NCI-H524 treated with DMSO at 0.1 percent for 48 hours (cell line): ENCODE measurements at places on chromosomes 5 and 9.

DNA sequence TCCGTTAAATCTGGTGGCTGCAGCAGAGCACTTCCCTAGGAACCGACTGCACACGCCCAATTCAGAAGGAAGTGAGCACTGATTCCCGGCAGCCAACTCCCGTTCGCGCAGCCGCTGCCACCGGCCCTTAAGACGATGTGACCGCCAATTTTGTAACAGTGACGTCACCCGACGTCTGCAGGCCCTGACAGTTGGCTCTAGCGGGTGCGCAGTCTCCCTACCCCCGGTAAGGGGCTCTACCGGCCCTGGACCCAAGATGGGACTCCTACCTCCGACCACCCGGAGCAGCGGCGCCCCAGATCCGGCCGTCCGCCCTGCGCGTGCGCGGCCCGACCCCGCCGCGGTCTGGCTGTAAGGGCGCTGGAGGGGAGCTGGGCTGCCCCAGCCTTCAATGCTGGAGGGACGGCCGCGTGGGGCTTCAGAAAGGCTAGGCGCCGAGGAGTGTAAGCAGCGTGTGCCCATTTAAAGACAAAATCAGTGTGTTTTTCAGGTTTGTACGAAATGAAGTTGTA is 19.1 kb downstream of the DNAJA1 start:
- DNase-seq: peak; percentile 68

DNA sequence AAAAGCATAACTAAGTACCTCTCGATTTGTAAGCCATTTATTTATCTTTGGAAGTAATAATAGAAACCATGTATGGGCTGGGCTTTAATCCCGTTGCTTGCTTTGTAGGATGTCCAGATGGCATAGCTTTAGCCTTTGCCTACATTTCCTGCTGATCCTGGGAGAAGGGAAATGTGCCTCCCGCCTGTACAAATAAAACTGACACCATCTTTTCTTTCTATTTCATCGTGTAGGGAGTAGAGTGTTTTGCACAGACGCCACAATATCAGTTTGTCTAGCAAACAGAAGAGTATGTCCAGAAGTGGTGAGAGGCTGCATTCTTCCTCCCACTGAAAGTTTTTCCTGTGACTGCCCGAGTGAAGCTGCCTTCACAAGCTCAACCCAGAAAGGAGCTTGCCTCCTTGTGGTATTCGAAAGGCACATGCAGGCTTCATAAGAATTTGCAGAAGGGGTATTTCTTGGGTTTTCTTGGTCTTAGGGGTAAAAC is 24.7 kb upstream of the TJP2 start:
- peak; percentile 4 for DNase-seq

- DNase-seq: no peak
Observed at GRCh38 chr9:125323615-125324014, 62.0 kb downstream of the GAPVD1 start.

GRCh38 chr9:119160551-119160950 is 208.7 kb downstream of the BRINP1 start:
- no peak for DNase-seq

DNA sequence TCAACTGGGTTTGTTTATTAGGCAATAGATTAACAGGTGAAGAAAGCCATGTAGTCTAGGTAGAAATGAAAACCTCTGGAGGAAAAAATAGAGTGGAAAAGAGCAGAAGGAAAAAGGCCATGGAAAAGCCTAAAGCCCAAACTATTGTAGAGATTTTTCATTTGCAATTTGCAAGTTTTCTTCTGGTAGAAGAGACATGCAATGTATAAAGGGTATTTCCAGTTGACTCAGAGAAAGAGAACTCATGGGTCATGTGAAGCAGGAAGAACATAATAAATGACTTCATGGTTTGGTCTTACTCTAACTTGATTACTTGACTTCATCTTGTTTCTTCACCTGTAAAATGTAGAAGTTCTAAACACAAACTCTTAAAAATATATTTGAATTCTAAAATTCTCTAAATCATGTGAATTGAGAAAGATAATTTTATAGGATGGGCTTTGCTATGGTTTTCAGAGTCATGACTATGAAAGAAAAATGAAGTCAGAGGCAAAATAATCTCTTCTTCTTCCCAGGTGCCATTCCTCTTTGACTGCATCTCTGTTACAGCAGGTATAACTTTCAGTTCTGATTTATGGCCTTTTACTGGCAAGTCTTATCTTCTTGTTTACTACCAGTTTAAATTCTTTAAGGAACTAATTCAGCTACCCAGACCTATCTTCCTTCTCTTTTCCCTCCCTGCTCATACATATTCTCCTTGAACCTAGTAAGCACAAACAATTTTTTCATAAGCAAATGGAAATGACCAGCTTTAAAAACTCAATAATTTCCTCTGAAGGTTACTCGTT is 47.7 kb upstream of the TMC1 start:
- DNase-seq: no peak

GRCh38 chr9:34114436-34114835 is 12.1 kb downstream of the DCAF12 start:
- DNase-seq: no peak

- DNase-seq: no peak
Observed at GRCh38 chr5:39340506-39340905, 23.8 kb downstream of the C9 start.

GRCh38 chr9:109471475-109472393 is 26.4 kb downstream of the PTPN3 start:
- DNase-seq: no peak

- no peak for DNase-seq
Observed at GRCh38 chr5:157247267-157247666, 18.7 kb upstream of the CYFIP2 start.

DNA sequence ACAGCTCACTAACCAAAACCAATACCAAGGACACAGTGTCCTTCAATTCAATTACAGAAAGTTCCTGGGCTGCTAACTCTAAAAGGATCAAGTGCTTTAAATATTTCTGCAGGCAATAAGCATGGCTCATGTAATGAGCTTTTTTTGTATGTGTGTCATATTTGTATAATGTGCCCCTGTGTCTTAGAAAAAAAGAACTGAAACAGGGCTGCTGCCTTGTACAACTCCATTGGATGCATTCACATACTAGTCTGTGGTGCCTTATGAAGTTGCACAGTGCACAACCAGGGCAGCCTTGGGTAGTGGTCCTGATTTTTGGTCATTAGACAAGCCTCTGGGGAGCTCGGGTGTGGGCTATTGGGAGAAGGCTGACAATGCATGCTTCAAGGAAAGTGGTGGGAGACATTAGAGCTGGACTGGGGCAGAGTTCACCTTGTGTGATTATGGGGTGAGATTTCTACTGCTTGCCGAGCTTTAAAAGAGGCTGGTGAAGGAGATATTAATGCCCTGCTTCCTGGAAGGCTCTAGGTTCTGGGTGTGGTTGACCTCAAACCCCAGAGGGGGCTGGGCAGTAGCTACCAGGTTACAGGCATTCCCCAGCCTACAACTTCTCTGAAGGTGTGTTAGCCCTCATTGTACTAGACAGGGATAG is 3.6 kb upstream of the CPEB4 start:
- no peak for DNase-seq

DNA sequence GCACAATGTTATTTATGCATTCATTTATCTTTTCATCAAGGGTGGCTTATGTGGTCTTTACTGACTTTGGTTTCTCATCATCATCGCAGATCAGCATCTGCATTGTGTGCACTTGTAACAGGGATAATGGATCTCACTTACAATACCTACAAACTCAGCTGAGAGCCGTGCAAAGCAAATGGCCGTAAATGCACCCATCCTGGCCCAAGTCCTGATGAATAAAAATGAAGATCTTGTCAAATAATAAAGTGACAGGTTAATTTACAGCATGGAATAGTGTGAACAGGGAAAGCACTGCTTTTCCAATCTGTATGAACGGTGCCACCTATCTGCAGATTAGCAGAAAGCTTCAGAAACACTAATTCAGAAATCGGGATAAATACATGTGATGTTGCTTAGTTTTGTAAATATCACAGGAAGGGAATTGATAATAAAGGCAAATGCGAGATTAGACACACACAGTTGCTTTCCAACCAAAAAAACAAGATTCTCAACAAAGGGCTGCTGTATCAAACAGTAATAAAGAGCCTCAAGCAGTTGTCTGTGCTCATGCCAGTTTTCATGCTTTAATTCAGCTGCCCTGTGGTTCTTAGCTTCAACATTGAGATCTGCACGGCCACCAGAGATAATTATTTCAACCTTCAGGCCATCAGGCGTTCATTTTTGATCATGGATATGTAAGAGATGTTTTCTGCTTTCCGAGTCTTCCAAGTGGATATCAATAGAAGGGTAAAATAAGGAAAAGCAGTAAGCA is 153.4 kb upstream of the POU5F2 start:
- no peak for DNase-seq

DNA sequence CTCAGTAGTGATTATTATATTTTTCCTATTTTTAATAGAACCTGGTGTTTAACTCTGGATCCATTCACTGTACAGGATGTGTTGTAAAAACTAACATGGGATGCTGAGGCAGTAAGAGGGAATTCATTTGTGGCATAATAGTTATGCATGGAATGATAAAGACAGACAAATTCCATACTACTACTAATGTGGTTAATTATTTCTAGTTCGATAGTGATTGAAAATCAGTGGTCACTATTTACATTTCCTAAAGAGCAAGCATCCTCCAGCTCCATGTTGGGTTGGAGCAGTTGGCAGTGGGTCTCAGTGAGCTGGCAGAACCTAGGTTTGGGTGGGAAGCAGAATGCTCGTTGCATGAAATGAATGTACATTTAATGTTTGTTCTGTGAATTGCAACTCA is 122.6 kb downstream of the SAXO1 start:
- no peak for DNase-seq

DNA sequence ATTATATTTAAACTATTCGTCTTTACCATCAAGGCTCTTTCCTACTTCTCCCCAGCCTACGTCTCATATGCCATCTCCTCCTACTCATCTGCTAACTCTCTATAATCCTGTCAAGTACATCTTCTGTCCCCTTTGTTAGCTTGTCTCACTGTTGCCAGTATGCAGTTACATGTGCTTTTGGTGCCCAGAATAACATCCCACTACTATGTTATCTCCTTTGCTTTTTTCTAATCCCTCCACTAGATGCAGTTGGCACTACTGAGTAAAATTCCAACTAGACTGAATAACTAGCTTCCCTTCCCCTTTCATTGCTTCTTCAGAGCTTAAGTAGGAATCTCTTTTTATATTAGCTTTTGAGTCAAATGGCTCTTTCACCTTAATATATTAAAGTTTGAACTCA is 3.0 kb upstream of the ARRDC3 start:
- peak; percentile 83 for DNase-seq

GRCh38 chr9:125061391-125061790 is 81.9 kb downstream of the SCAI start:
- DNase-seq: no peak

DNA sequence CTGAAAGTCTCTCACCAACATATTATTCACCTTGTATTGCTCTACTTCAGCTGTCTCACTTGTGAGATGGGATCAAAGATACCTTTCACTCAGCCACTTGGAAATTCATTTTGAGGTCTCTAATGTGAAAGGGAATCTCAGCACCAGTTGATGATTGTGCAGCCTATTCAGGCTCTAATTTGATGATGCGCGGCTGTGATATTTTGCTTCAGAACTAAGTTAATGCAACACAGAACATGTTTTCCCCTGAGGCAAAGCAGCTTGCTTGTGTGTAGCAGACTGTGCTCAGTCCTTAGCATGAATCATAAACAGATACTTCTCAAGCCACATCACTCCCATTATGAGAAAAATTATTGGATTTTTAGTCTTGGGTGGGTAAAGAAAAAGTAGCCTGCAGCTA is 378.8 kb downstream of the OSTF1 start:
- DNase-seq: no peak

GRCh38 chr5:79686799-79687198 is 2.8 kb upstream of the CMYA5 start:
- DNase-seq: no peak

DNA sequence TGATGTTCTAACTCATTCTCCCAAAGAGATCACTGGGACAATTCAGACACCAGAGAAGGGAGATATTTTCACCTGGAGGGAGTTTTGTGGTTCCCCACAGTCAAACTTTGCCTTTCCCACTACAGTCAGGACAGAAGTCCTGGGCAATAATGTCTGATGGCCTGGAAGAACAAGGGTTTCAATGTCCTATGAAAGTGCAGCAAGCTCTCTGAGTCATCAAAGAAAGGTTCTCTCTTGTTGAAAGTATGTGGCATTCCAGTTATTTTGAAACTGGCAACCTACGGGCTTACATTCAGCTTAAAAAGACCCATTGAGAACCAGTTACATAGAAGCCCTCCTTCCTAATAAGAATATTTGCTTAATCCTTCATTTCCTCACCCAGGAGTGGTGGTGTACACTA is 103.9 kb downstream of the INSYN2B start:
- no peak for DNase-seq

DNA sequence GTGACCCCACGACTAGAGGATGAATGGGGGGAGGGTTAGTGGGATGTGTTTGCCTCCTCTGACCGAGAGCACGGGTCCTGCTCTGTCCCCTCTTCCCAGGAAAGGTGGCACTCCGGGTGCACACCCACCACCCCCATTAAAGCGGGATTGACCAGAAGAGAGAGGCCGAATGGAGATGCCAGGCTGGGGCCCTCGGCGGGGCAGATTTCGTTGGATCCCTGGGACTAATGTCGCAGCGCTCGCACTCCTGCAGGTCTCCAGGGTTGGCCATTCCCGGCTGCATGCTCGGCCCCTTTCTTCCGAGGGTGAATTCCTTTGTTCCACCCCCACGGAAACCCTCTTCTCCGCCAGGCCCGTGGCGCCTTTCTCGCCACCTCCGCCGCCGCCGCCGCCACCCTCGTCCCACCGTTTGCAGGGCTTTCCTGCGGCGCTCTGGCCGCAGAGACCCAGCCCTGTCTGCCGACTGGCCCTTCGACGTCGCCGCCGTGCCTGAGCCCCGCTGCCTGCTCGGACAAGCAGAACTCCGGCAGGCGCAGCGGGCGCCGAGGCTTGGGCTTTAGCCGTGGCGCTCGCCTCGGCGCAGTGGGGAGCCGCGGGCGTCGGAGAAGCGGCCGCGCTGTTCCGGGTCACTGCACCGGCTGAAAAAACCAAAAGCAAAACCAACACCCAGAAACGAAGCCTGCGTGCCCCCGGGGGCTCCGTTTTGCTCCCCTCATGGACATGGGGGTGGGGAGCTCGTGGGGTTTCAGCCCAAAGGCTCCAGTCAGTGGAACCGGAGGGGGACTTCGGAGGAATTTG is 11.8 kb downstream of the LMX1B start:
- DNase-seq: no peak

DNA sequence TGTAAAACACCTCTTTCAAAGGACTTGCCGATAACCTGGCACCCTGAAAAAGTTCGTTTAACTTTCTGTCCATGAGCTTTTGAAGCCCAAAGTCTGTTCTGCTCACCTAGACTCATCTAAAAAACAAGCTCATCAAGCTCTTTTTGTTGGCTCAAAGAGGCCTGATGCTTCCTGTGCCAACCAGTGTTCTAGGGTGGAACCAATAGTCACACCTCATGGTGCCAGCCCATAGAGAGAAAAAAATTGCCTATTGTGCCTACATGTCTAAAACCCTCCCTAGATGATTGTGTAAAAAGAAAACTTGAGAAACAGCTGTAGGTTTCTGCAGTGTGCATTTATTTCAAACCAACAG is 4.7 kb downstream of the SH3RF2 start:
- DNase-seq: no peak

GRCh38 chr5:103424453-103425205 is 138.0 kb downstream of the NUDT12 start:
- no peak for DNase-seq
